ENCODE measurements at places on chromosomes 11 and 22.

GRCh38 chr11:106888386-106888785, 129.9 kb downstream of the GUCY1A2 start:
- H3K4me1 ChIP-seq, result no peaks in the 10 kb centered on the region
- no peak for DNase-seq
- no peaks in the 10 kb centered on the region for H3K27me3 ChIP-seq
- H3K36me3 ChIP-seq, result no peaks in the 10 kb centered on the region
- no peak overlapping the region for H3K27ac ChIP-seq

- H3K4me3 ChIP-seq, result no peak overlapping the region
- DNase-seq, result no peak
- H3K27ac ChIP-seq, result no peak overlapping the region
- no peaks in the 10 kb centered on the region for H3K36me3 ChIP-seq
- no peaks in the 10 kb centered on the region for H3K27me3 ChIP-seq
These were observed 8.3 kb upstream of the SORL1-AS1 start for GRCh38 chr11:121460941-121461514.

DNA sequence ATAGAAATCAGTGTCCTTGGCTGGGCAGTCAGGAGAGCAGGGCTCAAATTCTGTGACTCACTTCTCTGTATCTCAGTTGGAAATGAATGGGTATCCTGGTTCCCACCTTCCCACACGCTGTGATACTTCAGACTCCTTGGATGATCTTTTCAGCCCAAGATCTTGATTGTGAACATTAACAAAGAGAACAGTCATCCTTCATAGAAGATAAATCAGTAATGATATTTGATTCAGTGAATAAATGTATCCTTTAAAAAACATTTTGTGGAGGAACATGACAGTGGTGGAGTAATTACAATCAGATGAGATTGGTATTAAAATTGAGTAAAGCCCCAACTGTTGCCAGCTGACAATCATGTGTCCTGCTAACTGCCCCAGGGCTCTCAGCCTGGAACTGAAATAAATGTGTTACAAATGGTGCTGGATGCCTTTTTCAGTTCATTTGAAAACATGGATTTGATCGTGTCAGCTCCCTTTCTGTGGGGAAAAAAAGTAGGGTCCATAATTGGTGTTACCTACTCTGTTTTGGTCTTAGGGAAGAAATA, 72.9 kb upstream of the OR5AN1 start:
- DNase-seq, result no peak
- peaks cover 2% of the 10 kb centered on the region for H3K4me1 ChIP-seq
- H3K27ac ChIP-seq, result no peak overlapping the region
- H3K4me3 ChIP-seq, result no peak overlapping the region
- H3K27me3 ChIP-seq, result peaks cover 4% of the 10 kb centered on the region

GRCh38 chr22:43774318-43774915, 37.7 kb downstream of the EFCAB6 start:
- H3K27me3 ChIP-seq, result no peaks in the 10 kb centered on the region
- DNase-seq, result no peak
- H3K4me1 ChIP-seq, result peaks cover 1% of the 10 kb centered on the region
- H3K27ac ChIP-seq, result no peak overlapping the region
- H3K4me3 ChIP-seq, result no peak overlapping the region

DNA sequence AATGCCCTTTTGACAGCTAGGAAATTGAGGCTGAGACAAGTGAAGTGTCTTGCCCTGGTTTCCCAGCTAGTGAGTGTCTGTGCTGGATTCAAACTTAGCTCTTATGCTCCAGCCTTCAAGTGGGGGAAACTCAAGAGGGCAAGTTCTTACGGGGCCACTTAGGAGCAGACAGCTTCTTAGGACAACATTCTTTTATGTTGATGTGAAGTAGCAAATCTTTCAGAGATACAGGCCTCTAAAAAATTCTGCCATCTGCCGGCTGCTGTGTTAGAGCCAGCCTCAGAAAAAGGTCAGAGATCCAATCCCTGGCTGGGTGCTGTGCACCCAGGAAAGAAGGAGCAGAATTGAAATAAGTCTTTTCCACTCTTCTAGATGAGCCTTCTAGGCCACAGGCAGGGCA, 26.6 kb downstream of the TIMP3 start:
- H3K27me3 ChIP-seq, result no peaks in the 10 kb centered on the region
- peaks cover 24% of the 10 kb centered on the region for H3K4me1 ChIP-seq
- H3K27ac ChIP-seq, result no peak overlapping the region
- no peak overlapping the region for H3K4me3 ChIP-seq
- no peak for DNase-seq
- H3K36me3 ChIP-seq, result no peaks in the 10 kb centered on the region

GRCh38 chr11:129973068-129973467, 29.6 kb downstream of the PRDM10 start:
- no peak overlapping the region for H3K4me3 ChIP-seq
- H3K27me3 ChIP-seq, result no peaks in the 10 kb centered on the region
- no peak overlapping the region for H3K27ac ChIP-seq
- no peaks in the 10 kb centered on the region for H3K36me3 ChIP-seq
- H3K4me1 ChIP-seq, result peaks cover 8% of the 10 kb centered on the region

GRCh38 chr11:121131656-121132055, 30.6 kb downstream of the TECTA start:
- no peak for DNase-seq
- no peaks in the 10 kb centered on the region for H3K4me1 ChIP-seq
- no peaks in the 10 kb centered on the region for H3K27me3 ChIP-seq
- H3K4me3 ChIP-seq, result no peak overlapping the region
